ENCODE measurements at places on chromosomes 13 and 19.

- DNase-seq, result no peak
Observed at GRCh38 chr19:31146546-31147183, 202.6 kb downstream of the TSHZ3 start.

DNA sequence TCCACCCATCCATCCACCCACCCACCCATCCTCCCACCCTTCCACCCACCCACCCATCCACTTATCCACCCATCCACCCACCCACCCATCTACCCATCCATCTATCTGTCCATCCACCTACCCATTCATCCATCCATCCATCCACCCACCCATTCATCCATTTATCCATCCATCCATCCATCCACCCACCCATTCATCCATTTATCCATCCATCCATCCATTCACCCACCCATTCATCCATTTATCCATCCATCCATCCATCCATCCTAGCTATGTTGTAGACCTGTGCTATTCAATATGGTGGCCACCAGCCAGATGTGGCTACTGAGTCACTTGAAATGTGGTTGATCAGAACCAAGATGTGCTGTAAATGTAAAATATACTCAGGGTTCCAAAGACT is 5.1 kb downstream of the CAMSAP3 start:
- no peak for DNase-seq

GRCh38 chr13:114012141-114012540 is 38.3 kb upstream of the C13orf46 start:
- DNase-seq, result no peak

GRCh38 chr13:81540777-81541176 is 1199.9 kb upstream of the SPRY2 start:
- no peak for DNase-seq

- DNase-seq, result no peak
Observed at GRCh38 chr13:69872321-69873047, 235.1 kb upstream of the ATXN8OS start.

DNA sequence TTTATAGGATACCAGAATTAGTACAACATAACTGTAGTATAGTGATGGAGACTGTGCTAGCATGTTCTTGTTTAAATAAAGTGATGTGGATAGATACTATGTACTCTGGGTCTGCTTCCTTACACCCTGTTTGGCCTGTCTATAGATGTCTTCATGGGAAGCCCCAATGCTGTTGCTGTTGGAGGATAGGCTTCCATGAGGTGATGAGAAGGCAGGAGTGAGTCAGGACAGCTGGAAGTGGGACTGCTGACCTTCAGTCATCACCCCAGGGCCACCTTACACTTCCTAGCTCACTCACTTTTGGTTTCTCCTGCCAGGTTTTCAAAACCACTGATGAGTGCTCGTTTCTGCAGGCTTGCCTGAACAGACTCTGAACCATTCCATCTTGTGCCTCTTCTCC is 4.2 kb downstream of the KCTD4 start:
- DNase-seq, result no peak

DNA sequence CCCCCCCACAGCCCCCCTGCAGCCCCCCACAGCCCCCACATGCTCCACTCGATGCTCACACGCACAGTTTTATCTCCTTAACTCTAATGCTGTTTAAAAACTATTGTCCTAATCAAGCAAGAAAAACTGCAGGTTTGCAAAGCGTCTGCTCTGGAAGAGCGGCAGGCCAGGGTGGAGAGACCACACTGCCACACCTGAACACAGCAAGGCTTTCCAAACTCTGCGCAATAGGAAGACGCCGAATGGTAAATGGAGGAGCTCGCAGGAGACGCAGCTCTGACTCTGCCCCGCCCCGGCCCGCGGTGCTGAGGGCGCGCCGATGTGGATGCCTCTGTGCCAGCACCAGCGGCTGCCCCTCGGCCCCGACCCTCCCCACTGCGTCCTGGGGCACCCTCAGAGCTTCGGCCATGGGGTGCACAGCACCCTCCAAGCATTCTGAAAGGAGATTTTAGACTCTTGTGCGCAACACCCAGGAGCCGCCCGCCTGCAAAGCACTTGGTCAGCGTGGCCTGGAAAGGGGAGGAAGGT is 32.4 kb downstream of the RASA3 start:
- DNase-seq, result peak; percentile 50

GRCh38 chr19:14814982-14815652 is 19.9 kb downstream of the OR7A5 start:
- DNase-seq, result no peak

GRCh38 chr19:15696654-15697194 is 23.8 kb downstream of the CYP4F12 start:
- no peak for DNase-seq

- DNase-seq, result peak; percentile 66
Observed at GRCh38 chr19:18109733-18110608, 12.4 kb downstream of the MAST3 start.

DNA sequence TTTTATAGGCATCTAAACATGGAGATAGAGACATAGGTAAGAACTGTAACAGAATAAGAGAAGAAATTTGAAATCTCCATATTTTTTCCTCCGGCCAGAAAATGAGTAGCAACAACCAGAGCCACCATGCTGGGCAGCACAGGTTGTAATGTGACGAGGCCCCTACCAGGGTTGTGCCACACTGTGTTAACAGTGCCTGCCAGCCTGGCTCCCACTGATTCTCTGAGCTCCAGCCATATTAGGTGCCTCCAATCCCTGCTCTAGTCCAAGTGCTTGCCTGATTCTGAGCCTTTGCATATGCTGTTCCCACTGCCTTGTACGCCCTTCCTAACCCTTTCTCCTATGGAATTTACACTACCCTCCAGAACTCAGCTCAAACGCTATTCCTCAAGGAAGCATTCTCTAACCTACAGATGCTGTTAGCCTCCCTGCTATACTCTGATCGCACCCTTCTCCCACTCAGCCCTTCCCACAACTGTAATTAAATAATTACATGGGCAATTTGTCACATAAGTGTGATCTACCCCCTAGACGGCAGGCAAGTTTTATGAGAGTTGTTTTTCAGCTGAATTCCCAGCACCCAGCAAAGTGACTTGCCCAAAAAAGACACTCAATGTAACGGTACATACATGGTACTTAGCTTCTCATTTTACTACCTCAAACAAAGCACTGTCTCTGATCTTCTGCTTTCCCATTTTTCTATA is 37.6 kb upstream of the STARD13 start:
- DNase-seq, result no peak

GRCh38 chr19:46717034-46717715 is at the start of gene PRKD2:
TSS of gene PRKD2 (minus strand) at chr19:46717114. CDS start at chr19:46716370, 744 bp downstream.
- DNase-seq, result peak; percentile 85

- DNase-seq, result no peak
Observed at GRCh38 chr13:107482688-107483087, 732.6 kb downstream of the LIG4 start.

DNA sequence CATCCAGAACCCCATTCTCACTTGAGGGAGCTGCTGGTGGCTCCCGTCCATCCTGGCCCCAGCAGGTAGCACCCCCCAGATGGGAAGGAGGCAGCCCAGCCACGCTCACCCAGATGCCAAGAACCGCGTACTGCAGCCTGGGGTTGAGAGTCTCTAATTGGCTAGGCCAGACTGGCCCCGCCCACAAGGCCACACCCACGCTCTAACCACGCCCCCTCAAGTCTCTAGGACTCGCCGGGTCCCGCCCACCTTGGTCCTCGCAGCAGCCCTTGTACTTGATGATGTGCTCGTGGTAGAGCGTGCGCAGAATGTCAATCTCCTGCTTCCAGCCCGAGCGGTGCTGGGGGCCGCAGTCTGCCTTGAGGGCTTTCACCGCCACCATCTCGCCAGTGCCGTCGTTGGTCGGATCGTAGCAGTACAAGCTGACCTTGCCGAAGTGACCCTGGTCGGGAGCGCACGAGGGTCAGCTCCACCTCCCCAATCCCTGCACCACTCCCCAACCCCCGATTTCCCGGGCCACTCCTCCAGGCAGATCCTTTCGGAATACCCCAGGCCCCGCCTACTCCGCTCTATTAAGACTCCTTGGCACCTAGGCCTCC is 14.5 kb upstream of the ICAM3 start:
- no peak for DNase-seq

DNA sequence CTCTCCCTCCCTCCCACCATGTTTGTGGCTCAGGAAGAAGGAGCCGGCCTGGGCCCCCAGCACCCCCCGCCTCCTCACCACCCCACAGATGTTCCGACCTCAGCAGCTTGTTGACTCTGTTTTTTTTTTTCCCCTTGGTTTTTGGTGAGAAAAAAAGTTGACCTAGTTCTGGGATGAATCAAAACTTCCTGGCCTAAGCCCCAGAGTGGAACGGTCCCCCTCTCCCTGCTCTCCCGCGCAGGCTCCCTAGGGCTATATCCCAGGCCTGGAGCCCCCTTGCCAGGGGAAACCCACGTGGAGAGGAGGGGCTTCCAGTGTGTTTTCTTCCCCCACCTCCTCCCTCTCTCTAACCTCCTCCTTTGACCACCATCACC is 4.0 kb downstream of the COL5A3 start:
- DNase-seq, result peak; percentile 55

DNA sequence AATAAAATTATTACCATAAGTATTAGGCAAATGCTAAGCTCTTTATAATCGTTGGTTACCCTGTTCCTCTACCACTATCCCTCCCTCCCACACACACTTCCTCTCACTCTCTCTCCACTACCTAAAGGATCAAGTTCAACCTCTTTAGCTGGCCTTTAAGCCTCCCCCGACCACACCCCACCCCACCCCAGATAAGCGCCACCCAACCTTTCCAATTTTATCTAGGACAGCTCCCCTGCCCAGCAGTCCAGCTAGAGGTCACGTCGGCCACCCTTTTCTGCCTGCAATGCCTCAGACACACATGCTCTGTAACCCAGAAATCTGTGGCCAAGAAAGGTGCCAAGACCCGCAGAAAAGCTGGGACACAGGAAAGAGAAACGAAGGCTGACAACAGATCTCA is 1.1 kb downstream of the LYPD4 start:
- DNase-seq, result no peak

- DNase-seq, result no peak
Observed at GRCh38 chr19:1050989-1051788, 11.3 kb downstream of the ABCA7 start.

- DNase-seq, result no peak
Observed at GRCh38 chr13:32022311-32022710, 9.3 kb upstream of the FRY start.

- DNase-seq, result peak; percentile 22
Observed at GRCh38 chr13:94620286-94620896, 18.7 kb downstream of the GPR180 start.

GRCh38 chr19:38993271-38993670 is 17.7 kb upstream of the FBXO17 start:
- DNase-seq, result no peak

DNA sequence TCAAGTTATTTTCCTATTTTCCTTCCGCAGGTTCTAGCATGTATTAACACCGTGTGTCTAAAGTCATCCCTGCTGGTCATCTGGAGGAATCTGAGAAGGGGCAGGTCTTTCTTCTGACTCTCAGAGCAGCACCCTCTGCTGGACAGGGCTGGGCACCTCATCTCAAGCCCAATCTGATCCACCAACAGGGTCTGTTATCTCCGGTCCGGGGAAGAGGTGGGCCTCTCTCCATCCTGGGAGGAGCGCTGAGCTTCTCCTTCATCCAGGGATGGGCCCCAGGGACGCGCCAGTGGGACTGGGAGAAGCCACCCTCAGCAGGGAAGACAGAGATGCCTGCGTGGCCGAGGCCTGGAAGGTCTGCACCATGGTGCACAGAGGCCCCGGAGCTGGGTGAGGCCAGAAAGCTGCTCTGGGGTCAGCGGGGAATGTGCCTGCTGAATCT is 26.0 kb upstream of the ZNF331 start:
- no peak for DNase-seq

Measured in CD8-positive, alpha-beta T cell (primary cell).